ENCODE measurements at places on chromosomes 7 and 10.
A peak's percentile ranks its signal among the peaks of the same experiment; 100 is the strongest.

GRCh38 chr7:130095812-130096211 is 25.5 kb downstream of the KLHDC10 start:
- DNase-seq: no peak

GRCh38 chr7:22319424-22320403 is 37.2 kb downstream of the RAPGEF5 start:
- DNase-seq: no peak

GRCh38 chr7:103687951-103688350 is 241.9 kb upstream of the SLC26A5 start:
- no peak for DNase-seq

DNA sequence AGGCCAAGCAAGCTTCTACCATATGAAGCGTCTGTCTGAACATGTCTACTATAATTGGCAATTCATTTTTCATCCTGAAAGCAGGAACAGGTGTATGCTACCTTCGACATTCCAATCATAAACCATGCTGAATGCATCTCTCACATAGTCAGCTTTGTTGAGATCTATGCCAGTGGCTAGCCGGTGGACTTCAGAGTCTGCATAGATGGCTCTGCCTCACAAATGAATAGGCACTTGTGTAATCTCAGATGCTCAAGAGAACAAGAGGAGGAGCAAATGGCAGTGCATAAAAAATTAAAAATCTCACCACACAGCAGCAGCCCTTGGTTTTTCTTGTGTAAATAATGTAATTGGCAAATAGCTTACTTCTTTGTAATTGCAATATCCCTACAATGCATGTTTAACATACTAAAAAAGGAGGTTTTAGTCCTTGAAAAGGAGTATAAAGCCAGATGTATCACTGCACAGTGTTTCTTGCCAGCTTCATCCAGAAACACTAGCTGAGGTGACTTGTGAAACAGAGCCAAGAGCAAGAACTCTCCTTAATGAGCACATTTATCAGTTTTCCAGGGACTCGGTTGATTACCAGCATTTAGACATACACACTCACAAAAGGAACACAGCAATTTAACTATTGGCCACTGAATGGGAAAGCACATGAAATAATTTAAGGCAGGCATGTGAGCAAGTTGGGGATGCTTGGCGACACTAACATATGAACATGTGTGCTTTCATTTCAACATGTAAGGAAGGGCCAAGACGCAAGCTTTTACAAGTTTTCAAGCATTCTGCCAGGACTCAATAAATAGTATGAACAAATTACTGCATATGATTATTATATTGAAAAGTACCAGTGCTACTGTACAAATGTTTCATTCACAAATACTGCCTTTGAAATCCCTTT is 249.9 kb upstream of the PLXNA4 start:
- no peak for DNase-seq

DNA sequence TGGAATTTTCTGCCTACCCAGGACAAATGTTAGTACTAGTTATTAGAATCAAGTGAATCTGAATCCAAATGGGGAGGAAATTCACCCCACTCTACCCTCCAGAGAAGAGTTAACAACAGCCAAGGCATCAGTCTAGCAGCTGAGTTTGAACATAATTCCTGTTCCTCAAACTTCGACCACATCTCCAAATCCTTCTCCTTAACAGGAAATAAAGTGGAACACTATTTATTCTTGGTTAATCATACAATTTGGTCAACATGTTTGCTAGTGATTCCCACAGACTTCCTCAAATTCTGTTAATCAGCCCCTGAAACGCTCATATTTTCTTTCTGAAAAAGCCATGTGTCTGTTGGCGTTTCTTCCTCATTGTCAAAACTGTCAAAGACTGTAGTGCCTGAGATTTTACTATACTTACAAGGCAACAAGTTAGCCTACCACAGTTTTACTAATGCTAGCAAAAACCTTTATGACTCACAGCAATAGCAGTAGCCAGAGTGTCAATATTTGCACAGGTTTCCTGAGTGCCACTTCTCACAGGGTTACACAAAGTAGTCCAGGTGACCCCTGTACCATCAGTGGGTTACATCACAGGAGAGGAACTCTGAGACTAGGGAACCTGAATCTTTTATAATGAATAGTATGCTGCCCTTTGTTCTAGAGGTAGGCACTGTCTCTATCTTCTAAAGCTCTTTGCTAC is 202.9 kb downstream of the GRM3 start:
- DNase-seq: no peak

- no peak for DNase-seq
These were observed 618.3 kb downstream of the LRMDA start for GRCh38 chr10:76049581-76050290.

DNA sequence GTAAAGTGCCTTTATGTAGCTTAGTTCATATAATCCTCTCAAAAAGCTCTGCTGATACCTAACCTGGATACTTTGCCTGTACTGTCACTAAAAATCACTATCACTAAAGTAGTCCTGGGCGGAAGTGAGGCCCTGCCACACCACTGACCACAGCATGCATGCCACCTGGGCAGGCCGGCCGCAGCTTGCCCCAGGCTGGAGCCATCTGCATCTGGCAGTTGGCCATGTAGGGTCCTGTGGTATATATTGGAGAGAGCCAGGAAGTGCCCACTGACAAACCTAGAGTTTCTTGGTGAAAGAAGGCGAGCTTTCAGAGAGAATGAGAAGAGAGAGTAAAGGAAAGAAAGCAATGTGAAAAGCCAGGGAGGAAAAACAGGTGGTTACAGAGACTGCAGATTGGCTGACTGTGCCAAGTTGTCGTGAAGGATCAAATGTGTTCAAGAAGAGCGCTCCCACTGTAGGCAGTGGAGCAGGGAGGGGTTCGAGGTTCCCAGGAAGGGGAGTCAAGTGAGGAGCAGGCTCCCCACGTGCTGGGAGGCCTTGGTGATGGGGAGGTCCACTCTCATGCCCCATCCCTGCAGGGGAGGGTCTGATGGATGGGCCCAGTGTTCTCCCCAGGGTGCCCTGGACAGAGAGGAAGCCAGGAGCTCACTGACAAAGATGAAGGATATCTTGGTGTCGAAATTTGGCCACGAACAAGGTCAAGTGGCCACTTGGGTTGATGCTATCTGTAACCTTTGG is 13.6 kb downstream of the LOXL4 start:
- DNase-seq: no peak

GRCh38 chr7:39550411-39550810 is 15.8 kb upstream of the YAE1 start:
- DNase-seq: no peak

DNA sequence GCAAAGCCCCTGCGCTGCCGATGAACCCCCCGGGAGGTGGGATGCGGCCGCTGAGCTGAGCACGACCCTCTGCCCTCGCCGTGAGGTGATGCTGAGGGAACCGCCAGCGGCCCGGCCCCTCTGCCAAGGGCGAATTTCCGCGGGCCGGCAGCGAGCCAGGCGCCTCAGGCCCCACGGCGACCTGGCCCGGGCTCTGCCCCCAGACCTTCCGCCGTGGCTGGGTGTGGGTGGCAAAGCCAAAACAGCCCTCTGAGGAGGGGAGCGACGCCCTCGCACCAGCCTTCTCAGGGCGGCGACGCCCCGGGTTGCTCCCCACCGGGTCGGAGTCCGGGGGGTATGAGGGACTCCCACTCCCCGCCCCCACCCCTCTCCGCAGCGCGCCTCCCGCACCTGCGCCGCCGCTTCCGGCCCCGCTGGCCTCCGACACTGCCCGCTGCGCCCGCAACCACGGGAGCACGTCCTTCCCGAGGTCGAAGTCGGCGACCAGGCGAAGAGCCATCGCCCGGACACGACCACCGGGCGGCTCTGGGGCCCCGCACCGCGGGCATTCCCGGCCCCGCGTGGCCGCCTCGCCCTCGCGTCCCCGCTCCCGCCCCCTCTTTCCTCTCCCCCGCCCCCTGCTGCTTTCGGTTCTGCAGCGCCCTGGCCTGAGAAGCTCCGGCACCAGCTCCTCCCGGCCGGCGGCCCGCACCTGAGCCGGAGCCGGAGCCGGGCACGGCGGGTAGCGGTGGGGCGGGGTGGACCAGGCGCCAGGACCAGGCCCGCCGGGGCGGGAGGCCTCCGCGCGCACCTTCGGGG is at the start of gene GSAP:
Gene GSAP (minus strand): TSS at position 527 of the 798 bp plus-strand sequence. CDS start 28 bp downstream, at position 499.
- DNase-seq: no peak

GRCh38 chr7:128398016-128398840 is 11.6 kb downstream of the IMPDH1 start:
- no peak for DNase-seq

DNA sequence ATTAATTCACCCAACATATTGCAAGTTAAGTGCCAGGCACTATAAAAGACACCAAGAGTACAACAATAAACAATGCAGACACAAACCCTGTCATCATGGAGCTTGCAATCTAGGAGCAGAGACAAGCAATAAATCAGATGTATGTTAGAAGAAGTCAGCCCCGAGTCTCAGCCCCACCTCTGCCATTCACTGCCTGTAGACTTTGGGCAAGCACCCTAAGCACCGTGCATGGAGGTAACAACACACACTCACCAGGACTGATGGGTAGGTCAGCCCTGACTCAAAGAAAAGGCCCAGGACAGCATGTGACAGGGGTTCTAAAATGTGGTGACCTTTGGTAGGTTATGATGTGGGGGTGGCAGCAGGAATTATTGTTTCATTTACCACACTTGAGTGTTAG is 49.3 kb upstream of the PLEKHA1 start:
- no peak for DNase-seq

DNA sequence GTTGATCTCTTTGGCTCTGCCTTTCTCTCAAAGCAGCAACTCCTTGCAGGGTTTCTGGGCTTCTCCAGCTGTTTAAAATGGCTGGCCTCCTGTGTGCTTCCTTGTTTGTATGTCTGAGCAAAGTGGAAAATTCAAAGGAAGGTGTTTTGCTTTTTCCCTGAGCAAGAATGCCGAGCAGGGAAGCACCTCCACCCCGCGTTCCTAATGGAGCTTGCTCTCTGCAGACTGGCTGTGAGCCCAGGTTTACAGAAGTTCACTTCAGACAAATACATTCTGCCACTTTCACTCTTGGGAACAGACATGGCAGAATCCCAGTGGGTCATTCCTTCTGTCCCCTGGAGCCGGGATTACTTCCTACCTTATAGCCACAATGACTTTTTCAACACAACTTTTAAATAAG is 181.8 kb upstream of the AGK start:
- DNase-seq: no peak

GRCh38 chr7:36984710-36985312 is 260.5 kb upstream of the AOAH start:
- DNase-seq: peak; percentile 37

- no peak for DNase-seq
These were observed 82.7 kb downstream of the PAX2 start for GRCh38 chr10:100827819-100828737.

DNA sequence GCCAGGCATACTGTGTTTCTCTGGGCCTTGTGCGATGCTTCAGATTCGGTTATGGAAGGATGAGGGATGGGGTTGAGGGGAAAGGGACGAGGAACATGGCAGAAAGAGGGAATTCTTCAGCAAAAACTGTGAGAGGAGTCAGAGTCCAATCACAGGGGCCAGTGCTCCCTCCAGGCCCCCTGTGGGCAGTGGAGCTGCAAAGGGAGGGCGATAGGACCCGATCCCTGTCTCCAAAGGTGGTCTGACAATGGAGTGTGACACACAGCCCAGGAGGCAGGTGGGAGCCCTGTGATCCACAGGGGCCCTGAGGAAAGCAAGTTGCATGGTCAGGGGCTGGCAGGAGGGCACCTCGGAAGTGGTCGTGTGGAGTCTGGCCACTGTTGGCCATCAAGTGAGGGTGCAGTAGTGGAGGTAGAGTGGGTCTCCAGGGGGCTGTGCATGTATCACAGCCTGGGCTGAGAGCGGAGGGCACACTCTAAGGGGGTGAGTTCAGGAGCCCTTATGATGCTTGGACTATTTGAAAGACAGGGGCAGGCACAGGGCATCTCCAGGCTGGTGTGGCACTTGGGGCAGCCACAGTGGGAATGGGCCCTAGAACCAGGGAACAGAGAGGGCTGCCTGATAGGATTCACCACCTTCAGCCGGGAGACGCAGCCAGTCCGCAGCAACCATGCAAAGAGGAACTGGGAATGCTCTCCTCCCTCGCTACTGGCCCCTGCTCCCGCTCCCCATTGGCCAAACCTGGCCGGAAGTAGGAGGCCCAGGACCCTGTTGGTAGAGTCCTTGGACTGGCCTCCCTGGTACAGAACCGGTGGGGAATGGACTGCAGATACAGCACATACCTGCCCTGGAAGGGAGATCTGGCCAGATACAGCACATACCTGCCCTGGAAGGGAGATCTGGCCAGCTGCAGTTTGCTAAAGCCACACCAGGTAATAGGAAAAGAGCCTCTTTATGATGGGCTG is 115.9 kb downstream of the ADCY1 start:
- DNase-seq: no peak

DNA sequence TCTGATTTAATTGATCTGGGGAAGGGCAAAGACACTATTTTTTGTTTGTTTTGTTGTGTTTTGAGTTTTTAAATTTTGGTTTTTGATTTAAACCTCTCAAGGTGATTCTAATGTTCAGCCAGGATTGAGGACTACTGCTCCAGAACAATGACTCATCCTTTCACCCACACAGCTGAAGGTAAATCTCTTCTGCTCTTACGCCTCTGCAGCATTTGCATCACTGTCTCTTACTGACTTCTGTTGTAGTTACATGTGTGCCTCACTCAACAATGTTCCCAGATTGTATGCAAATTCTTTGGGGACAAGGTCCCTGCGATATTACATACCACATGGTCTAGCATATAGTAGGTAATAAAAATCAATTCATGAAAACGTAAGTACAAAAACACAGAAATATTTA is 467.5 kb upstream of the LRRN3 start:
- no peak for DNase-seq

- DNase-seq: no peak
These were observed 166.5 kb downstream of the TMEM26 start for GRCh38 chr10:61286686-61287085.

DNA sequence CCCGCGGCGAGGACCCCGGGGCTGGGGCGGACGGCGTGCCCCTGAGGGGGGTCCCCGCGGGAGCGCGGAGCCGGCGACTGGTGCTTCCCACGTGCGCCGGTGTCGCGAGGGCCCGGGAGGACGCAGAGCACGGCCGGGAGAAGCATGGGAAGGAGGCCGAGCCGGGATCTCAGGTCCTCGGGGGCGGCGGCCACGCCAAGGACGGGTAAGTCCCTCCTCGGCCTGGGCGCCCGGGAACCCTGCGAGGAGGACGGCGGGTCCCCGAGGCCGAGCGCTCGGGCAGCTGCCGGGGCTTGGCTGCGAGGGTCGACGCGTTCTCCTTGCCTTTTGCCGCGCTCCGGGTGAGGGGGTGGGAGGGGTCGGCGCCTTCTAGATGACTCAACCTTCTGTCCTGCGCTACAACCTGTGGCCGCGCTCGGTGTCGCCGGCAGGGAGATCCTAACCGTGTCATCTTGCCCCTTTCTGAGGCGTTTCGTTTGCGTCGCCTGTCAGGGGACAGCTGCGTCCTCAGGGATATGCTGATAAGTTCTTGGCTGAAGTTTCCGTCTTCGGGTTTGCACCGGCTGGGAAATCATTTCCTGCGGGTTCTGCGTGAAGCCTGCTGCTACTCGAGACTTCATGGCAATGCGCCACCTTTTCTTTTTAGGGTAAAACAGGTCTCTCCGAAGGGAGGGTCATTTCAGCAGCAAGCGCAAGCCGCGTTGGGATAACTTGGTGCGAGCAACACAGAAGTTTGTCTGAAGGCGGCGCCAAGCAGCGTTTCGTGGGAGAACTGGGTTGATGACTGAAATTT is 529 bp downstream of the TASOR2 start:
- peak; percentile 51 for DNase-seq

- no peak for DNase-seq
These were observed 104.5 kb upstream of the MKLN1 start for GRCh38 chr7:131223151-131223550.

Measured in GF-D8 (cell line).